ENCODE measurements at places on chromosomes 11 and 22.

DNA sequence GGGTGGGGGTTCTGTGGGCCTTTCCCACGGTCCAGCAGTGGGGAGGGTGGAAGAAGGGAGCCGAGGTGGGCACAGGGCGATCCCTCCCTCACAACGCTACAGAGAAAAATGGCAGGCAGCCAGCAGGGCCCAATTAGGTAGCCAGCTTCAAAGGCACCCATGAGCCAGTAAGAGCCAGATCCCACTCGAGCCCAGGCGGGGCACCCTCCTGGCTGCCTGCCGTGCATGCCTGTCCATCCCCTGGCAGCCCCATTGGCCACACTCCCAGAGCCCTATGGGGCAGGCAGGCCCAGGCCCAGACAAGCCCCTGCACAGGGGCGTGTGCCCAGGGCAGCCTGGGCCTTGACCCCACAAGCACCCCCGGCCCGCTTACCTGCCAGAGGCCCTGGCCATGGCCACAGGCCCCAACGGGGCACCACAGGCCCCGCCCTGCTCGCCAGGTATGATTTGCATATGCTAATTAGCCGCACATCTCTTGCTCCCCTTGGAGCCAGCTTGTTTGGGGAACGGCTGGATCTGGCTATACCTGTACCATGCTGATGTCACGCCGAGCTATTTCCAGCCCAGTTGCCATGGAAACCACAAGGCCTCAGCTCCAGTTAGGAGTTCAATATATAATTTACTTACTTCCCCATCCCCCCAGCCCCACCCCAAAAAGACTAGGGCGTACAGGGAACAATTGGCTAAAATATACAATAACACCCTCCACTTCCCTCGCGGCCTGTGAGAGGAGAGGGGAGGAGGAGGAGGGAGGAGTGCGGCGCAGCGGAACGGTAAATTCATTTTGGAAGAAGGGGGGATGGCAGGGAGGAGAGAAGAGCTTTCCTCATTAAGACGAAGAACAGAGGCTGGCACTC is 47.5 kb upstream of the TCF20 start:
- DNase-seq, result no peak

DNA sequence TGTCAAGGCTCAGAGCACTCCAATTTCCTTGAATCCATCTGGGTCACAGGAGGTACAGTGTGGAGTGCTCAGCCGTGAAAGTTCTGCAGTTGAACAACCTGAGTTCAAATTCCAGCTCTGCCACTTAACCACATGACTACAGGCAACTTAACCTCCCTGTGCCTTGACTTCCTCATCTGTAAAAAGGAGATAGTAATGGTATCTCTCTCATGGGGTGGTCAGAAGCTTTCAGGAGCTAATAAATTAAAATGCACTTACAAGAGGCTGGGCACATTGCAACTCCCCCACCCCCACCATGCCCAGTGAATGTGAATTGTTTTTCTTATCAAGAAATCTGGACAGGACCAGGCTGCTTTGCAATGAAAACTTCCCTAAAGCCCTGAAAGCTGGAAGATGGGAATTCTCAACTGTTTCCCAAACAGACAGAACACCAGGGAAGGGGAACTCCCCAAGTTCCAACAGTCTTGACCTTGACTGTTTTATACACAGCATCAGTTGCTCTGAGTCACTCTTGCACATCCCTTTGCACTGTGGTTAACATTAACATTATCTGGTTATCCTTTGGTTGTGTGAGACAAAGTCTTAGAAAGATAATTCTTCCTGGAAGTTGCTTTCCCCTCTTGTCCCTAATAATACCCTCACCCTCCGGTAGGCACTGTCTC is 137.0 kb downstream of the SLC1A2 start:
- no peak for DNase-seq

GRCh38 chr11:87137711-87138110 is 100.0 kb downstream of the TMEM135 start:
- no peak for DNase-seq

- no peak for DNase-seq
These were observed 202.7 kb upstream of the MPPED2 start for GRCh38 chr11:30788849-30789248.

GRCh38 chr11:92765965-92766371 is 203.5 kb upstream of the MTNR1B start:
- DNase-seq, result no peak

- DNase-seq, result no peak
These were observed 4.3 kb downstream of the SLC43A3 start for GRCh38 chr11:57422669-57423068.

DNA sequence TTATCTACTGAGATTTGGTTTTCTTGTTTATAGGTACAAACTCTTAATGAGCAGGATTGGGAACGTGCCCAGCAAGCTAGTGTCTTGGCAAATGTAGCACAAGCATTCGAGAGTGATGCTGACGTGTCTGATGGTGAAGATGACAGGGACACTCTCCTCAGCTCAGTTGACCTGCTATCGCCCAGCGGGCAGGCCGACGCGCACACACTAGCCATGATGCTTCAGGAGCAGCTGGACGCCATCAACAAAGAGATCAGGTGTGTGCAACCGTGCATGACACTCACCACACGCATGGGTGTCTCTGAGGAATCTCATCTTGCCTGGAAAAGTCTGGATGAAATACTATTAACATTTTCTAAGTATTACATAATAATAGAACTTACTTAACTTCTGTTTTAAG is 54.7 kb upstream of the CTTN start:
- no peak for DNase-seq

- no peak for DNase-seq
These were observed 9.3 kb downstream of the SF3A1 start for GRCh38 chr22:30347255-30347892.

DNA sequence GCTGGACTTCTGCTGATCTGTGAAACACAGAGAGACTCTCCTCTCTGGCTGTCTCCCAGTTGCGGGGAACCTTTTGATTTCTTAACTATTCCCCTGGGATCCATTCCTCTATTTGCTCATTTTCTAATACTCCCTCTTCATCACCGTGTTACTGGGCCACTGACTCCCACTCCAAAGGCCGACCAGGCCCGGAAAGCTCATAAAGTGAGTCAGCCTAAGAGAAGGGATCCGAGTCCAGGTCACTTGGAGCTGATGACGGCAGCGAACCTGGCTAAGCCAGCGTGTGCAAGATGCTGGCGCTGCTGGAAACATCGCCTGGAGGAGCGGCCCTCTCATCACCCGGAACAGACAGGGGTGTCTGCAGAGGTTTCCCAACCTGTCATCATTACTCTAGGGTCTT is 112.8 kb downstream of the FBXO7 start:
- DNase-seq, result no peak

- no peak for DNase-seq
These were observed 10.0 kb upstream of the TBC1D22A start for GRCh38 chr22:46752286-46752987.

DNA sequence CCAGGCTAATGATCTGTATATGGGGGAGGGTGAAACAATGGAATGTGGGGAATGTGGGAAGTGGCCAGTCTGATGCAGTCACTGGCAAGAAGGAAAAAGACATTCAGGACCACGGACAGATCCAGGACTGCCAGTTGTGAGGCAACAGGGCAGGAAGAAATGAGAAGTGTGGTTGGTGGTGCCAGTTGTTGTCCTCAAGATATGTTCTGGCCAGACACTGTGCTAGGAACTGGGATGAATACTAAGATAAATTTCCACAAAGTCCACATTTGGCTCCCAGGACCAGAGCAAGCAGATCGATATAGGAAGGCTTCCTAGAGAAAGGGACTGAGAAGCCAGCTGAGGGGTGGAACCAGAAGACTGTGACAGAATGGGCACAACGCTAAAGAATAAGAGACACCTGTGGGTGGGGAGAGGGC is 6.8 kb upstream of the TPBGL start:
- no peak for DNase-seq

GRCh38 chr11:23453522-23453921 is 593.2 kb upstream of the CCDC179 start:
- no peak for DNase-seq

DNA sequence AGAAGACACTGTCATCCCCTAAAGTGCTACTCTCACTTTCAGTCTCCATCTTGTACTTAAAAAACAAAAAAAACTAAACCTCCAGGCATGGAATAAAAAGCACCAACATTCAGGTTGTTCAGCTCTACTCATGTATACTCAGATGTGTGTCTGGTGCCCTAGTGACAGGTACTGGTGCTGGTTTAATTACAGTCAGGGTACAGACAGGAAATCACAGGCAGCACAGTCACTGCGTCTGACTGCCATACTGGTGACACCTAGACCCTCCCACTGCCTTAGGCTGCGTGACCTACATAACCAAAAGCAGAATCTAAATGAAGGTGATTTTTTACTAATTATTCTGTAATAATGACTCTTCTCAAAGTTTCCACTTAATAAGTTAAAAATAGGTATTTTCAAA is at the start of gene ARHGAP32:
ARHGAP32 (minus strand) TSS at position 176 of the 400 bp plus-strand sequence; CDS start at position 49, 127 bp downstream.
- DNase-seq, result no peak

GRCh38 chr22:31055635-31056159 is 25.4 kb upstream of the SMTN start:
- DNase-seq, result no peak

- no peak for DNase-seq
These were observed 208.6 kb downstream of the DBX1 start for GRCh38 chr11:19951558-19952115.

DNA sequence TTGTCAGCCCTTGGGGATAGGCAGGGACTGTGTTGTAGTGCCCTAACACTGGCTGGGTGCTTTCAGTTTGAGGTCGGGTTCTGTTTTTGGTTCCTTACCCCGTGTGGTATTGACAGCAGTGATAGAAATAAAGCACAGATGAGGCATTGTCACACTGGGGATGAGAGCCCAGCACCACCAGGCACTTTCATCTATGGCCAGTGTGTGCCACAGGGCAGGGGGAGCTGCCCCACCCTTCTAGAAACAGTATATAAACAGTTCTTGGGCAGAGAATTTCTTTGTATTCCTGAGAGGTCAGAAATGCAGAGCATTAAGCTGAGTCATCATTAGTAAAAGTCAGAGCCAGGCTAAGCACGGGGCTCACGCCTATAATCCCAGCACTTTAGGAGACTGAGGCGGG is 23.1 kb upstream of the CDC42EP2 start:
- no peak for DNase-seq

- no peak for DNase-seq
These were observed 5.1 kb downstream of the ZNF70 start for GRCh38 chr22:23745791-23746190.

- no peak for DNase-seq
These were observed 14.1 kb upstream of the MIEF1 start for GRCh38 chr22:39487826-39488520.

DNA sequence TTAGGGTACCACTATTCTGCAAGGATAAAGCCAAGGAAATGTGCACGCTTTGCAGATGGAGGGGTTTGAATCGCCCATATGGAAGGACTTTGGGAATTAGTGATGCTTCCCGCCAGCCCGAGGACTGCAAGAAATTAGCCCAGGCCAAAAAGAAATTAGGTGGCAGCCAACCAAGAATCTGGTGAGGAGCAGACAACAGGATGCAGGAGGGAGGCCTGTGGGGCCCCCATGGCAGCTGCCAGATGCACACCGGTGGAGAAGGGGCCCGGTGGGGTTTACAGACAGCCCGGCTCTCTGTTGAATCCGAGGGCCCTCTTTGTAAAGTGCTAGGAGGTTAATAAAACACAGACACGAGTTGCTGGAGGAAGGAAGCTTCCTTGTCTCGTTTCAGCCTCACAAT is 73.5 kb downstream of the TIMP3 start:
- DNase-seq, result no peak

DNA sequence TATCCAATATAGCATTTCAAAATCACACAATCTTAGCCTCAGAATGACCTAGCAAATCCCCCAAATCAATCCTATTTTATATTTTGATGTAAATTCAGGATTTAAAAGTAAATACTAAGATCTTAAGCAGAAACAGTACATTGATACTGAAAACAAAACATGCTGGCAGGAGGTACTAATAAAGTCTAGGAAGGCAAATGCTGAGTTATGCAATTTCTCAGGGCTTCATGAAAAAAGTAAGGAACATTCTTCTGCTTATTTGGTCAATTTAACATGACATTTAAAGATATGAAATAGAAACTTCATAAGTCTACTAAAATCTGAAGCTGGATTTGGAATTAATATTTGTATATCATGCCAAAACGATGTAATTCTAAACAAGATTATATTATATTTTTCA is 153.3 kb downstream of the SWAP70 start:
- no peak for DNase-seq

GRCh38 chr11:57368106-57368844 is 12.7 kb downstream of the PRG3 start:
- DNase-seq, result no peak

- DNase-seq, result no peak
These were observed 30.6 kb downstream of the EXPH5 start for GRCh38 chr11:108562746-108563581.

DNA sequence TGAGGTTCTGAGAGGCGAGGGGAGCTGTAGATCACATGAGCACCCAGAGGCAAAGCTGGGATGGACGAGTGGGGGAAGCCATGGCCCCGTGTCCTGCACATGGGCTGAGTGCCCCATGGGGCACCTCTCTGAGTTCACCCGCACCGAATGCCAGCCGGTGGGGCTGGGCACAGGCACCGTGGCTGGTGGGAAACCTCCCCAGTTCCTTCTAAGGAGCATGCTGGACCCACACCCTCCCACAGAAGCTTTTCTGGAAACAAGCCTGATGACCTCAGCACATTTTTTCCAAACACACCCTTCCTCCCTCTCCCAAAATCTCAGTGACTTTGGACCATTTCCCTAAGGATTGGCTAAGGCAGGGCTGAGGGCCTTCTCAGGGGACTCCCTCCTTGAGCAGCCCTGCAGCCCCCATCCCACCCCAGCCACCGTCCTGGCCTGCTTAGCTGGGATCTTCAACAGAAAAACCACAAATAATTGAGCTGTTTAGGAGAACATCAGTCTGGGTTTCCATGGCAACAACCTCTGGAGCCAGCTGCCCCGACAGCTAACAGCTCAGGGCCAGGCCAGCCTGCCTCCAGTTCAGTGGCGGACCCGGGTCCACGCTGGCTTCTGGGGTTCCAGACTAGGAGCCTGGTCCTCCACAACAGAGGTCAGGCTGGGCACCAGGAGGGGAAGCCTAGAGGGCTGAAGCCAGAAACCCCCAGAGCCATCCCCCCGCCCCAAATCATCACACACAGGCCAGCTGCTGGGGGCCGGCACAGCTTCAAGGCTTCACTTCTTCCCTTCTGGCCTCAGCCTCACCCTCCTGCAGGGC is 18.1 kb upstream of the LINC01488 start:
- DNase-seq, result no peak

DNA sequence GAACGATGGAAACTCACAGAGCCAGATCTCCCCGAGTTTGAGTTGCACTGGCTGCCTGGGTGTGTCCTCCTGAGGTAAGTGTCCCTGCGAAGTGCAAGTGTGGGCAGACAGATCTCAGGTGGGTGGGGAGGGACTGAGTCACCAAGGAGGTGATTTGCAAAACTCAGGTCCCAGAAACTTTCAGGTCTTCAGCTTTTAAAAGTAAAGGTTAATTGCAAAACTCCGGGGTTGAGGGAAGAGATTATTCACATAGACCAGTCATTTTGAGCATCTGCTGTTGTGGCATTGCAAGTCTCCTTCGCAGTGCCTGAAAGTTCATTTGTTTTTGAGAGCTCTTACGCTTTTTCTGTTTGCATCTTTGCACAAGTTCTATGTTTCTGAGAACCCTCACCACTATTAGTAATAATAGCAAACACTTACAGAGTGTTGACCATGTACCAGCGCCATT is 7.1 kb downstream of the CD44 start:
- DNase-seq, result peak; percentile 54
